Substantia nigra (tissue), 51 donors: ENCODE measurements at places on chromosomes 16 and 17.
A peak's percentile ranks its signal among the peaks of the same experiment; 100 is the strongest.

DNA sequence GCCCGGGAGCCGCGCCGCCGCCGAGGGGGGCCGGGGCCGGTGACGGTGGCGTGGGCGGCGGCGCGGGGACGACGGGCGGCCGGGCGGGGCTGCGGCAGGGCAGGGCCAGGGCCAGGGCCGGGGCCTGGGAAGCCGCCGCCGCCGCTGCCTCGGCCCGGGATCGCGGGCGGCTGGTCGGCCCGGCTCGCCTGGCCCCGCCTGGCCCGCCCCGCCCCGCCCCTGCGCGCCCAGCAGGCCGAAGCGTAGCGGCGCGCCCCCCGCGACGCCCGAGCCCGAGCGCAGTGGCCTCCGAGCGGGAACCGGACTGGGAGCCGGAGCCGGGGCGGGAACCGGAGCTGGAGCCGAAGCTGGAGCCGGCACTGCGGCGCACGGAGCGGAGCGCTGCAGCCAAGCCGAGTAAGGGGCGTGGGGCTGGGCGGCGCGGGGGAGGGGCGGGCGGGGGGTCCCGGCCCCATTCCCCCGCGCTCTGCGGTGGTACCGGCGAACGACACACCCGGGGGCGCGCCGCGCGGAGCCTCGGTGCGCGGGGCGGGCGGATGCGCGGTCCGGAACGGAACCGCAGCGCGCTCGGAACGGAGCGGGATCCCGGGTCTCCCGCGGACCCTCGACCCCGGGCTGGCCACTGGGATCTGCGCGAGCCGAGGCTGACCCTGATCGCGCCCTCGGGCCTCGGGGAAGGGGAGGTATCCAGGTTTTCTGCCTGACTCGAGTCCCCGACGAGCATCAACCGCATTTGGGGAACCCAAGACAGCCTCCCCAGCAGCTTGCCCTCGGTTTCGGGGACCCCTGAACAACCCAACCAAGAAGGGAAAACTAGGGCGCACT lies at the start of gene BEAN1:
Gene BEAN1 (plus strand): TSS at position 260 of the 825 bp plus-strand sequence. CDS start 10,382 bp downstream, outside the sequence.
- DNase-seq, result no peak

GRCh38 chr17:43341715-43342588 lies 56.8 kb upstream of the ARL4D start:
- no peak for DNase-seq

GRCh38 chr16:58094791-58095574 lies 34.2 kb downstream of the CFAP20 start:
- DNase-seq, result no peak

GRCh38 chr17:73015722-73016276 lies 76.7 kb downstream of the SLC39A11 start:
- DNase-seq, result no peak

DNA sequence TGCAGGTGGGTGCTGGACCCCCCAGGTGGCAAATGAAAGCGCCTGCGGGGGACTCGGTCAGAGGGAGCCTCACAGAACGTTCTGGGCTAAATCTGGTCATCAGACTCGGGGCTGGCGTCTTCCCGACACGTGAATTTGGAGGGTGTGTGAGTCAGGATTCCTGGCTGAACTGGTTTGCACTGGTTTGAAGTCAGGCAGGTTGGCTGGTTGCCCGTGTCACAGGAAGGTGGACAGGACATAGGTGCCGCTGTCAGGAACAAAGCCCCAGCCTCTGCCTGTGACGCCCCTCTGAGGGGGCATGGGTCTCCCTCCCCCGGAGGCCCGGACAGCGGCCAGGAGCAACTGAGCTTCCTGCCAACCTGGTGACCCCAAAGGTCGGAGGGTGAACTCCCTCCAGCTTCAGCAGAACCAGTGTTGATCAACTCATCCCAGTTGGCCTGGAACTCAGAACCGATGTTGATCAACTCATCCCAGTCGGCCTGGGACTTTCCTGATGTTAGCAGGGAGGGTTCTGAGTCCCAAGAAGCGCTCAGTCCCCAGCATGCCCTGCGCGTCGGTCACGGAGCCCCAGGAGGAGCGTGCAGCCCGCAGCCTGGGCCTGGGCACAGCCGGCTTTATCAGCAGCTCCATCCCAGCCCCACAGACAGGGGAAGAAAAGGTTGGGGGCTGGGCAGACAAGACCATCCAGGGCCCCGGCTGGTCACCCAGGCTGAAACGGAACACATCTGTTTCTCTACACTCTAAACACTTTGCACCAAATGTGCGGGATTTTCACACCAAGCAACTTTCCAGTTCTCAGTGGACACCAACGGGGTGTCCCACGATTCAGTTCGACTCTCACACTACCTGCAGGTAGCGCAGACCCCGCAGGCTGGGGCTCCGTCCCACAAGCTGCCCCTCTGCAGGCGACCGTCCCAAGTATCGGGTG lies 14.4 kb upstream of the METRNL start:
- no peak for DNase-seq

DNA sequence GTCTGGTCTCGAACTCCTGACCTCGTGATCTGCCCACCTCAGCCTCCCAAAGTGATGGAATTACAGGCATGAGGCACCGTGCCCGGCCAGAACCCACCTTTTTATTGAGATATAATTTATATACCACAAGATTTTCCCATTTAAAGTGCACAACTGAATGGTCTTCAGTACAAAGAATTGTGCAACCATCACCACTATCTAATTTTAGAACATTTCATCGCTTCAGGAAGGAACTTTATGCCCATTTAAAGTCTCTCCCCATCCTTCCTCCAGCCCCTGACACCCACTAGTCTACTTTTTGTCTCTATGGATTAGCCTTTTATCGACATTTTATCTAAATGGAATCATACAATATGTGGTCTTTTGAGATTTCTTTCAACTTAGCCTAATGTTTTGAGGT lies 25.4 kb upstream of the HELZ start:
- no peak for DNase-seq

DNA sequence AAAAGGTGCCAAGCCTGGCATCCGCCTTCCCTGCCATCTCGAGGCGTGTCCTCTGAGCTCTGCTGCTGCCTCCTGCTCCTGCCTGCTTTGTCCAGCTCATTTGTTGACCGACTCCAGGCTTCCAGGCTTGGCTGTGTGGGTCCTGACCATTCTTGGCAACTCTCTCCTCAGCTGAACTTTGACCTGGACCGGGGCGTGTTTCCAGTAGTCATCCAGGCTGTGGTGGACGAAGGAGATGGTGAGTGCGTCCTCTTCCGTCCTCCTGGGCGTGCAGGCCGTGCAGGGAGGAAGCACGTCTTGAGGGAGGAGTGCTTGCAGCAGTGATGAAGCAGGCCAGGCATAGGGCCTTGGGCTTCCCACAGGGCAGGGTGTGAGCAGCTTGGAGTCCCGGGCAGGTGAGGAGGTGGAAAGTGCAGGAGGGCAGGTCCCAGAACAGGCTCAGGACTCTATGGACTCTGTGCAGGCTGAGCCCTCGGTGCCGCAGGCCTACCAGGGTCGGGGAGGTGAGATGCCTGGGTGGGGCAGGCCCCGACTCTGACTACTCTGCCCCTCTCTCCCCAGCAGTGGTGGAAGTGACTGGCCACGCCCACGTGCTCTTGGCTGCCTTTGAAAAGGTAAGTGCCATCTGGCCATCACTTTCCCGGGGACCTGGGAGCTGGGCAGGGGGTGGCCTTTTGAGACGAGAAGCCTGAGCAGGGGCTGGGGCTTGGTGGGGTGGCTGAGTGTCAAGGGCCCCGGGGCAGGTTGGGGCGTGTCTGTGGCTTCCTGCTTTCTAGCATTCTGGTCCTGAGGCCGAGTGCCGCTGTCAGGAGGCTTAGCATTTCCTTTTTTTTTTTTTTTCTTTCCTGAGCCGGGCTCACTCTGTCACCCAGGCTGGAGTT lies 28.6 kb upstream of the NUDT16L1 start:
- DNase-seq, result peak; percentile 31

GRCh38 chr16:51326131-51326856 lies 175.2 kb upstream of the SALL1 start:
- no peak for DNase-seq

- DNase-seq, result no peak
Measured at GRCh38 chr17:49870298-49870697, 22.4 kb upstream of the TAC4 start.

- DNase-seq, result no peak
Measured at GRCh38 chr16:79748629-79749028, 148.1 kb upstream of the MAF start.

DNA sequence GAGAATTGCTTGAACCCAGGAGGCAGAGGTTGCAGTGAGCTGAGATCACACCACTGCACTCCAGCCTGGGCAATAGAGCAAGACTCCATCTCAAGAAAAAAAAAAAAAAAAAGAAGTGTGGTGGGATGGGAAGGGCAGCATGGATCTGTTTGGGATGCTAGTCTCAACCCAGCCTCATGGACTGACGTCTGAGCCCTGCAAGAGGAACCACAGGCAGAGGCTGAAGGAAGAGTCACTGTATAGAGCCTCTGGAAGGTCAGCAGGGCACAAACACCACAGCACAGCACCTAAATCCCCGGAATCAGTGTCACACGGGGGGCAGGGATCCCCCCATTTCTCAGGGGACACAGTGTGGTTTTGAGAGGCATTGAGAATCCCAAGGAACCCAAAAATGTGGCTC lies 10.9 kb upstream of the CXCL16 start:
- no peak for DNase-seq

DNA sequence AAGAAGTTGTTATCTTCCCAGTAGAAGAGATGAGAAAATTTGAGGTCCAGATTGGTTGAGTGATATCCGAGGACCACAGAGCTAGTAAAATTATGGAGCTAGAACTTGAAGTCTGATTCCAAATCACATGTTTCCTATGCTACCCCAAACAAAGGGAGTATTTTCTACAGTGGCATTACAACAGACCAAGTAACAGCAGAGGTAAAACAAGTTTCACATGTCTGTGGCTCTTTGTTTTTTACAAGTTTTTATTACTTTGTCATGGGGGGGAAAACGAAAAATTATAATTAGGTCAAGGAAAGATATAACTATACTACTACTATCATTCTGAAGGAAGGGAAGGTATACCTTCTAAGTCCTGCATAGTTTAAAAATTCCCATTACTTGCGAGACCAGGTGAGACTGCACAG lies 49.4 kb downstream of the KANSL1 start:
- no peak for DNase-seq

GRCh38 chr16:51818342-51818944 lies 667.4 kb upstream of the SALL1 start:
- no peak for DNase-seq

DNA sequence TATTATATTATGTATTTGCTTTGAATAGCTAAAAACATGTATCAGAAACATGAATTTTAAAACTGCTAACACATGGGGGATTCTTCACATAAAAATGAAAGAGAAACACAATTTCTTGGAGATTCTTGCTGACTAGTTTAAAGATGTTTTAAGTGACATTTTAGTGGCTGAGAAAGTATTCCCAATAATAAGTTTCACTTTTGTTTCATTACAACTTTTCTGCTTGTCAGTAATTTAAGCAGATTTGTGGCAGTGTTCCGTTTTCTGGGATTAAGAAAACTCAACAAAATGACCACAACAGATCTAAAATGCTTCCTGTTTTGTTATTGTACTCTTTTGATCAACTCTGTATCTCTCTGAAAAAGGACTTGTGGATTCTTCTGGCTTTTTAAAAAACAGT lies 75.9 kb downstream of the NLK start:
- DNase-seq, result no peak

DNA sequence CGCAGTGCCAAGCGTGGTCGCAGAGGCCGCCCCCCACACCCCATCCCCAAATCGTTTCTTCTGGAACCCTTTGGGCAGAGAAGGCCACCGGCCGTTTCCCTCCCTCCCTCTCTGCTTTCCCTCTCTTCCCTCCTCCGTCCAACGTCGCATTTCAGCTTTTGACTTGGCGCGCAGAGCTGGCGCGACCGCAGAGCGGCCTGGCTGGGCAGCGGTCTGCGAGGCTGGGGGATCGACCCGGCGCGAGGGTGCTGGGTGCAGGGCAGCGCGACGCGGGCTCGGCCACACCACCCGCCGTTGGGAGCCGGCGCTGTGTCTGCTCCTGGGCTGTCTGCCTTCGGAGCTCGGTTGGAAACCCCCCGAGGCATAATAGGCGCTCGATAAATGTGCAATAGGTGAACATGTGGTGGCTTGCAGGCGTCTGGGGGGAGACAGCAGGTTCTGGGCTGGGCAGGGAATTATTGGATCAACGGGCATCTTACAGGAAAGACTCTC lies 2.8 kb upstream of the NTN3 start:
- DNase-seq, result no peak

DNA sequence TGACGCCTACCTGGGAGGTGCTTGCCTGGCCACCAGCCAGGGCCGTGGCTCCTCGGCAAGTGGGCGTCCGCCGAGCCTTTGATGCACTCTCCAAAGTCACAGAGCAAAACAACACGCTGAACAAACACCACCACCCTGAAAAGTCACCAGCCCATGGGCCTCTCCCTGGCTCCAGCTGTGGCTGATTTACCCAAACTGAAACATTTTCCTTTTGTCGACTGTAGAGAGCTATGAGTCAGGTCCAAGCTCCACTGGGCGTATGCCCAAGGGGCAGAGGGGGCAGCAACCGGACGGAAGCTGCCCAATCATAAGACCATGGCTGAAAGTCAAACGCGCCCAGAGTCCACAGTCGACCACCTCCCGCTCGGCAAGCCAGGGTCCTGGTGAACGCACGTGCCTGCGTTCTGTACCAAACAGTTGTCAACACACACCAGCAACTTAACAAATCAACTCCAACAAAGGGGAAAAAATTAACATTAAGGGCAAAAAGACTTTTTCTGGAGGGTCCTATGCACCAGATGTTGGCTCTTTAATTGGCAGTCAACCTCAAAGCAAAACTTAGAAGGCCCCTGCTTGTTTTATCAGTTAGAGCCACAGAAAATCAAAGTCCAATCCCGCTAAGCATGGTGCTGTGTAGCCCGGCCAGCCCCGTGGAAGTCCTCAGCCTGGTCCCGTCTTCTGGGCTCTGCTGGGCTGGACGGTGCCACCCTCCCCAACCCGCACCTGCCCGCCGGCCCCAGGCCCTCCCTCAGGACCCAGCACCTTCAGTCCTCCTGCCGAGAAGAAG lies 47.3 kb downstream of the TBC1D16 start:
- no peak for DNase-seq

DNA sequence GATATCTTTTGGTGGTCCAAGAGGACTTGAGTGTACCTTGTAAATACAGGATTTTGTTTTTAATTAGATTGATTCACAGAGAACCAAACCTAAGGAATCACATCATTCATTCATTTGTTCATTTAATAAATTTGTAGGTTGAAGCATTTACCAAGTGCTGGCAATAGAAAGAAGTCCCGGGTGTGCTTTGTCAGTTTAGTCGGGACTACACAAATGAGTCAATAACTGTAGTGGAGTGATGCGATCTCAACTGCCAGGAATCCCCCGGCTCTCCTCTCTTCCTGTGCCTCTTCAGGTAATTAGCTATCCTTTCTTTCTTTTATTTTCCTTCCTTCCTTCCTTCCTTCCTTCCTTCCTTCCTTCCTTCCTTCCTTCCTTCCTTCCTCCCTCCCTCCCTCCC lies 1.4 kb upstream of the WWOX start:
- no peak for DNase-seq

- DNase-seq, result no peak
Measured at GRCh38 chr16:78430281-78430680, 330.8 kb downstream of the WWOX start.
